CD14-positive monocyte (primary cell): ENCODE measurements at places on chromosomes 7 and 10. TPM values are rescaled to one million over a fixed set of nuclear protein-coding genes. Genes with fewer than 3 reads are reported as not detected.

Gene PIK3AP1
- 157 TPM for polyA plus RNA-seq

Gene HELLS
- polyA plus RNA-seq = 0.04 TPM

DNA sequence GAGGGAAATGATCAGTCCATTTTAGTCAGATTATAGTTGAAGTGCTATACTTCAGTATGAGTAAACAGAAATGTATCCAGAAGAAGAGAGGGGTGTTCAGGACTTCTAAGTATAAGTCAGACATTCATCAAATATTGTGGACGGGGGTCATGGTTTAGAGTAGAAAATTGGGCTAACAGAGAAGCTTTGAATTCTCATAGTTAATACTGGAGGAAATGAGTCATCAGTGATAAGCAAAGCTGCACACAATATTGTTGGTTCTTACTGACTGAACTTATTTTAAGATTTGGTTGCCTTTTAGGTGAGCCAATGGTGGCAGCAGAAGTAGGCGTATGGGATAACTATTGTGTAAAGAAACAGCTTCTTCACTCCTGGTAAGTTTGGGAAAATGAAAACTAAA lies 1.7 kb upstream of the SUMF2 start:
- DNase-seq = no peak

Gene PIK3CG
- polyA plus RNA-seq = 20.7 TPM

- DNase-seq = peak; percentile 92
These were observed 59.2 kb upstream of the JAZF1 start for GRCh38 chr7:28239823-28240204.

Gene KNDC1
- 0.80 and 0.93 TPM in 2 replicates for polyA plus RNA-seq

GRCh38 chr7:139745678-139746143 lies 32.1 kb downstream of the HIPK2 start:
- DNase-seq = no peak

Gene OTUD1
- polyA plus RNA-seq = 24.5 TPM

GRCh38 chr10:78915190-78915518 lies 153.6 kb upstream of the ZMIZ1 start:
- no peak for DNase-seq

DNA sequence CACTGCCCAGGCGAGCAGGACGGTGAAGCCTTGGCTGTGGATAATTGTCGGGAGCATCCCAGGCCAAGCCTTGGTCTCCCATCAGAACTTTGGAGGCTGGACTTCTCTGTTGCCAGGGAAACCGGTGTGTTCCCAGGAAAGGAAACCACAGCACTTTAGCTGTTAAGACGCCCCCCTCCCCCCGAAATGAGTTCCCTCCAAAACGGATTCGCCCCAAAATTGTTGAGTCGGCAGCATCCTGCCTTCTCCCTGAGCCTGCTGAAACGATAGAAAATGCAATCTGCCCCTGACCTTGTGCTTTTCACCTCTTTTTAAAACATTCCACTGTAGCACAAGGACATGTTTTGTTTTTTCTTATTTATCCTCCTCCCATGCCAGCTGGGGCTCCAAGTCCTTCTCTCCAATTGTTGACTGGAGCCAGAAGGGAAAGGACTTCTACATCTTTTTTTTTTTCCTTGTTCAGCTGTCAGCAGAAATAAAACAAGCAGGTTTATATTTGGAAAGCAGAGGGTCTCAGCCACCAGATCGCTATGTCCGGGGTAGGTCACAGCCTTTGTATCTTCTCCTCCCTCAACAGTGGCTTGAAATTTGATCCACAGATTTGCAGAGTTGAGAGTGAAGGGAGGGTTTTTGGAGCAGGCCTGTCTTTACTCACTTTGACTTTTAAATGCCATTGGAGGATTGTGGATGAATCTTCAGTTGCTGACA lies 116.5 kb downstream of the ZMIZ1 start:
- DNase-seq = no peak

- DNase-seq = no peak
These were observed 142.7 kb downstream of the CCDC71L start for GRCh38 chr7:106518239-106518638.

GRCh38 chr10:89555688-89556445 lies 20.5 kb upstream of the SLC16A12 start:
- no peak for DNase-seq

DNA sequence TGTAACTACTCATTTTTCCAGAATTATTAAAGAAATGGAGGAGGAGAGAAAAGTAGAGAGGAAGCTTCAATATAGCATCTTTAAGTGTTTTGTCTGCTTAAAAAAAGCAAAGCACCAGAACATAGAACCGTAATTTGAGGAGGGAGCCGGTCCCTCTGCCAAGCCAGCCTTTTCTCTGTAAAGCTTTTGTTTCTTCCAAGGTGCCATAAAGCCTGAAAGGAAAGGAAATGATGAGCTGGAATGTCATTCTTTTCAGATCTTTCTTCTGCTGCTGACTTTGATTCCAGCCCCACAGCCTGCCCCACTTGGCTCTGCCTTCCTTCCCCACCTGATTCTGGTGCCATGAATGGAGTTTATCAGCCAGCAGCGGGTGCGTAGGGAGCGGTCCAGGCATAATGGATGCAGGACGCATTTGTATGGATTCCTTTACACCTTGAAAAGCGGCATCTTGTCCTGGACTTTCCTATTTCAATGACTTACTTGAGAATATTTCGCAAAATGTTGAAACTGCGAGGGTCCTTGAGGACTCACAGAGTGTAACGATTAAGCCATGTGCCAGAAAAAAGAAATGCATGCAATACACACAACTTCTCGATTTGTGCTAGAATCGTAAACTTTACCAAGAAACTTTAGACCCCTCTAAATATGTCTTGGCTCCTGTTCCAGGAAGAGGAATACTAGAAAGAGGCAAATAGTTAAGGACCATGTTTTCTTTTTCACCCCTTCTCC lies 569.5 kb upstream of the MGMT start:
- DNase-seq = no peak

Gene TMEM196
- not detected in 2 replicates for polyA plus RNA-seq

GRCh38 chr7:17155529-17155928 lies 142.9 kb upstream of the AHR start:
- DNase-seq = no peak

Gene DGKB
- not detected in 2 replicates for polyA plus RNA-seq

- DNase-seq = no peak
These were observed 22.8 kb upstream of the MALSU1 start for GRCh38 chr7:23276376-23276775.

Gene LRRC72
- polyA plus RNA-seq = not detected in 2 replicates

Gene OR9A2
- not detected for polyA plus RNA-seq

Gene EVX1
- polyA plus RNA-seq = not detected

Gene OR2A14
- polyA plus RNA-seq = not detected in 2 replicates

Gene VWC2
- polyA plus RNA-seq = not detected

- no peak for DNase-seq
These were observed 176.7 kb downstream of the ADARB2 start for GRCh38 chr10:1560535-1561192.

DNA sequence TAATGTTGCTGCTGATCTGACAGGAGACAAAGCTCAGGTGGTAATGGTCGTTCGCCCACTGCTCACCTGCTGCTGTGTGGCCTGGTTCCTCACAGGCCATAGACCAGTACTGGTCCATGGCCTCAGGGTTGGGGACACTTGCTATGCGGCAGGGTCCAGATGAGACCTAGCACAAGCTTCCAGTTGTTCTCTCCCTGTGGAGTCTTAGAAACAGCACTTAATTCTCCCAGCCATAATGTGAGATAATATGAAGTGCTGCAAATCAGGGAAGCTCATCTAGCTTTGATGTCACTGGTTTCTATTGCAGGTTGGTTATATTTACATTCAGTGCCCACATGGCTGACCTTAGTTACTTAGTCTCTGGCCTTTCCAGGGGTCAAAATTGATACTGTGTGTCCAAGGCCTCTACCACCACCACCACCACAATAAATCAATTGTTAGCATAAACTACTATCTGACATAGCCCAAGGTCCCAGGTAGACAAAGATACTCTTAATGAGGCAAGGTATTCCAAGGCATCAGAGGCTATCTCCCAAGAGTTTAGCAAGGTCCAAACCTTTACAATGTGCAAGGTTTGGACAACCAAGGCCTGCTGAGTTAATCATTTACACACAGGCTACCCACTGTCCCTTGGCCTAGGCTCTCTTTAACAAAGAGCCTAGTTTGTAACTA lies 11.0 kb downstream of the AGBL3 start:
- DNase-seq = no peak

DNA sequence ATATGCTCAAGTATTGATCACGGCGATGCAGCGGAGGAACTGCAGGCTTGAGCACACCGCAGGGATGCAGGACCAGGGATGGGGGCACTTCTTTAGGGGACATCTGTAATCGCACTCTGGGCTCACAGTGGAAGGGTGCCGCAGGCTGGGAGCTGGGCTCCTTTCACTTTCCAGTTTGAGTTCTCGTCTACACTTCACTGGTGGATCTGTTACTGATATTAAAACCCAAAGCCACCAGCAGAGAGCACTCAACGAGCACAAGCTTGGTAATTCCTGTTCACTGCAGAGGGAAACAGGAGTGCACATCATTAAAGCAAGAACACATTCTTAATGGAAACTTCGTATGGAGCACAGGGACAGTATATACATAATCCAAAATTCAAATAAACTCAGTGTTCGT lies 91.3 kb downstream of the PARD3 start:
- no peak for DNase-seq

Gene CCL26
- not detected for polyA plus RNA-seq

GRCh38 chr7:112485766-112486165 lies 5.0 kb downstream of the LSMEM1 start:
- no peak for DNase-seq

Gene TEX47
- not detected for polyA plus RNA-seq
